ENCODE measurements at places on chromosomes 5 and 9. TPM values are rescaled to one million over a fixed set of nuclear protein-coding genes. Genes with fewer than 3 reads are reported as not detected.

Gene GARNL3
- 1.2 TPM for total RNA-seq

Gene RRAGA
- 32.0 TPM for total RNA-seq

Gene HEMGN
- not detected for total RNA-seq

- H3K27me3 ChIP-seq = no peaks in the 10 kb centered on the region
- peaks cover 3% of the 10 kb centered on the region for H3K4me1 ChIP-seq
- peaks cover 15% of the 10 kb centered on the region for H3K36me3 ChIP-seq
Observed at GRCh38 chr9:120561709-120562108, 18.3 kb downstream of the CDK5RAP2 start.

GRCh38 chr5:114393159-114393558 is 31.3 kb downstream of the KCNN2 start:
- H3K27me3 ChIP-seq = no peaks in the 10 kb centered on the region
- no peak overlapping the region for H3K27ac ChIP-seq
- no peaks in the 10 kb centered on the region for H3K36me3 ChIP-seq
- H3K4me1 ChIP-seq = no peaks in the 10 kb centered on the region
- DNase-seq = no peak

DNA sequence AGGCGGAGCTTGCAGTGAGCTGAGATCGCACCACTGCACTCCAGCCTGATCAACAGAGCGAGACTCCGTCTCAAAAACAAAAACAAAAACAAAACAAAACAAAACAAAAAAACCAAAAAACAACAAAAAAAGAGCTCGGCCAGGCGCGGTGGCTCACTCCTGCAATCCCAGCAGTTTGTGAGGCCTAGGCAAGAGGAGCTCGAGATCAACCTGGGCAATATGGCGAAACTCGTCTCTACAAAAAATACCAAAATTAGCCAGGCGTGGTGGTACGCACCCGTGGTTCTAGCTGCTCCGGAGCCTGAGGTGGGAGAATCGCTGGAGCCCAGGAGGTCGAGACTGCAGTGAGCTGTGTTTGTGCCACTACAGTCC is 20.2 kb downstream of the TRIM7 start:
- H3K4me3 ChIP-seq = peak overlapping the region; percentile 65
- peak; percentile 60 for DNase-seq
- peak overlapping the region; percentile 63 for H3K27ac ChIP-seq
- H3K4me1 ChIP-seq = peaks cover 30% of the 10 kb centered on the region

- no peak overlapping the region for H3K27ac ChIP-seq
- H3K27me3 ChIP-seq = no peaks in the 10 kb centered on the region
- no peak for DNase-seq
Observed at GRCh38 chr5:132225165-132226032, 2.3 kb downstream of the P4HA2 start.

All from Karpas-422 (cell line).